HFFc6 (cell line): ENCODE measurements at places on chromosomes 1 and 21.

- peak; percentile 15 for DNase-seq
These were observed 124.2 kb upstream of the L1TD1 start for GRCh38 chr1:62070384-62071011.

DNA sequence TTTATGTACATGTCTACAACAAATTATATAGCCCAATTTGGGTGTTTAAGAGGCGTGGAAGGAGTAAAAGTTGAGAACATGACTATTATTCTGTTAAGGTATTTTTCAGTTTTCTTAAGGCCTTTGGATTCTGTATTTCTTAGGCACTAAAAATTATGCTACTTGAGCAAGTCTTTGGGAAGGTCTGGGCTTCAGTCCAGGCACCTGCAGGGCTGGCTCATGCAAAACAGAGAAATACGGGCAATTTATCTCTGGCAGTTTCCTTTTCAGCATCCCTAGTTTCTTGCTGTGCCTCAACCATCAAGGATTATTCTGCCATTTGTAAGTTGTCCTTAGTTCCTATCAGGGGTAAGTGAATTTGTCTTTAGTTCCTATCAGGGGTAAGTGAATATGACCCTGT lies 358.8 kb upstream of the B3GALT2 start:
- no peak for DNase-seq

GRCh38 chr1:50417946-50418599 lies 5.2 kb downstream of the DMRTA2 start:
- DNase-seq = no peak

DNA sequence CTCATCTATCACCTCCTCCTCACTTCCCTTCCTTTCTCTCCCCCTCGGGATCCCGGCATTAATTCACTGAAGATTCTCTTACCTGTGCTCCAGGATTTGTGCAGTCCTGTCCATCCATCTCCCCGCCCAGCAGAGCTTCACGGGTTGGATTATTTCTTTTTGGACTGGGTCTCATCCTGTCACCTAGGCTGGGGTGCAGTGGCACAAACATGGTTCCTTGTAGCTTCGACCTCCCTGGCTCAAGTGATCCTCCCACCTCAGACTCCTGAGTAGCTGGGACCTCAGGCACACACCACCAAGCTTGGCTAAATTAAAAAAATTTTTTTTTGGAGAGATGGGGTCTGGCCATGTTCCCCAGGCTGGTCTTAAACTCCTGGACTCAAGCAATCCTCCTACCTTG lies 12.3 kb upstream of the CSF3R start:
- no peak for DNase-seq

GRCh38 chr1:171081763-171082201 lies 8.9 kb upstream of the FMO3 start:
- no peak for DNase-seq

DNA sequence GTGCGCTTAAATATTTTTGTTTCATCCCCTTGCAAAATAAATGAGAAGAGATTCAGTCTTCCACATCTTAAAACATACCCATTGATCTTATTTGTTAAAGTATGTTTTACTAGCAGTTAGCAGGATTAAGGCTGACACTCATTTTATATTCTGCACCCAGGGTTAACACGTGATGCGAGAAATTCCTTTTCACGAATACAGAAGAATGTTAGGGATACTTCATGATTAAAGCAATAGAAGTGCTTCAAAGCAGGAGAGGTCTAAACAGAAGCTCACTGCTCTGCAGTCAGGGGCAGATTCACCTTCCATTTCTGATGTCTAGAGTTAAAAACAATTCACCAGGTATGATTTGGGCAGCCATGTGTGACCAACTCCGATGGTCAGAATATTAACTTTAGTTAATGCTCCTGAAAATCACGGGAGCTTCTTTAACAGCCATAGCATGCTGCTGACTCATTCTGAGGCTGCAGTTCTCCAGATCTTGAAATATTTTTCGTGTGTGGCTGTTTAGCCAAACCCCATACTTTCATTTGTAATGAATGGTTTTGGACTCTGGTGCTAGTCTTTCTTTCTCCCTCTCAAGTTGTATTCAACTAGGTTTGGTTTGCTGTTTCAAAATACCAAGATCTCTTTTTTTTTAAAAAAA lies 19.7 kb downstream of the BCAR3 start:
- DNase-seq = peak; percentile 81

DNA sequence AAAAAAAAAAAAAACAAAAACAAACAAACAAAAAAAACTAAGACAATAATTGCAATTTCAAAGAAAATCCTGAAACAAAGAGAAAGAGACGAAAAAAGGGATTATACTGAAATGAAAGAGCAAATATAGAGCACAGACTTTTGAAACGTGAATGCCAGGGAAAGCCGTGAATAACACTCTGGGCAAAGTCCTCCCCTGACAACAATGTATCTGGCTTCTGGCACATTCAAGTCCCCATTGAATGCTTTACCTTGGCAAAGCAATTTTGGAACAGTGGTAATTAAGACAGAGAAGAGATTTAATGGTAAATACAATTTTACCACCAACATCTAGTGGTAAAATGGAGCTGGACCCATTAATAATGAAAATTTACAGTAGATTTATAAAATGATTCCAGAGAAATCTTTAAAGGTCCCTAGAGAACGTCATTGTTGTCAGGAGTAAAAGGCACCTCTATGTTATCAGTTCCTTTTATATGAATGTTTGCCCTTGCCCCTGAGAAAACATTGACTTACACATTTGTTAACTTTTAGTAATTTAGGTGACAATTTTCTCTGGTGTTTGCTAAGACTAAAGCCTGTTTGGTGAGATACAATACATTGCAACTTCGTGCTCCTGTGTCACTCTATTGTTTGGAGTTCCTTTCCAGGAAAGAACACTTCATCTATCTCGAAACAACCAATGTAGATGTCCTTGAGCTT lies 89.7 kb downstream of the GREM2 start:
- DNase-seq = no peak

DNA sequence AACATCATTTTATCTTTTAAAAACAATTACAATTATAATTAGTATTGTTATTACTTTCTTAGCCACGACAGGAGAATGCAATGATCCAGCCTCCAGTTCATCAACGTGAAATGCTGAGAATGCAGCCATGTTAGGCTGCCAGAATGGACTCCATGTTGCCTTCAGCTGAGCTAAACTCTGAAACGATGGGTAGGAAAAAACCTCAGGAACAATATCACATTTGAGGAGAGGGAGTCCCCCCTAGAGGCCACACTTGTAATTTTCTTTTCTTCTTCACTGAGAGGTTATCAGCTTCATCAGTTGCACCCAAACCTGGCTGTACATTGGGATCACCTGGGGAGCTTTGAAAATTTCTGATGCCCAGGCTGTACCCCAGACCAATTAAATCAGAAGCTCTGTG lies 34.6 kb upstream of the DNAH14 start:
- DNase-seq = peak; percentile 37

GRCh38 chr1:87291107-87291506 lies 37.6 kb upstream of the LMO4 start:
- DNase-seq = peak; percentile 60

- DNase-seq = no peak
These were observed 102.0 kb upstream of the COA6 start for GRCh38 chr1:234271243-234271606.

- no peak for DNase-seq
These were observed 12.2 kb downstream of the KIAA0319L start for GRCh38 chr1:35544976-35545375.

DNA sequence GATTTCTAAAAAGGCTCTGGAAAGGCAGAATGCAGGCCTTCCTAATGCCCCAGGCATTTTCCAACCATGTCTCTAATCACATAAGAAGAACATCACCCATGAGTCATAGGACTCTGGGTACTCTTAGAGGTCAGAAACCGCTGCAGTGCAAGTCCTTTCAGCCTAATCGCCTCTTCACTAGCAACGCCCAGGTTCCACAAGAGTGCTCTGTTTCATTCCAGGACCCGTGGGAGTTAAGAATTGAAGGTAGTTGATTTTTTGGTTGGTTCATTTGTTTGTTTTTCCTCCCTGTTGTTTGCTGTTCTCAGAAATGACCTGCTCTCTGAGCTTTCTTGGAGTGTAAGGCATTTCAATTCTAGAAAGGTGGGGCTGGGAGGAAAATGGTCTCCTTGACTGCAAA lies 123.2 kb downstream of the NR5A2 start:
- DNase-seq = peak; percentile 80

- DNase-seq = no peak
These were observed 355.4 kb downstream of the PTPRU start for GRCh38 chr1:29591601-29592260.

DNA sequence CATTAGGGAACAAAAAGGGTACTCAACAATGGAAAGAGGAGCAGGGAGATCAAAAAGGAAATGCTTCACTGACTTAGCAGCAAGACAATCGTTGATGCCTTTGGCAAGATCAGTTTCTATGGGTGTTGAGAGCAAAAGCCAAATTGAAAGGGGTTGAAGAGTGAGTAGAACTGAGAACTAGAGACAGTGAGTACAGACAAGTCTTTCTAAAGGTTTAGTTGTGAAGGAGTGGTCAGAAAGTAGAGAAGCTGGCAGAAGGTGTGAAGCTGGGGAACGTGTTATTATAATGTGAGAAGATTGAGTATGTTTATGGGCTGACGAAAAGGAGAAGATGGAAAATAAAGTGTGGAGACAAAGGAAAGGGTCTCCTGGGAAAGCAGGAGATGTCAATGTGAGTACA lies 221.2 kb upstream of the USP25 start:
- DNase-seq = no peak

- DNase-seq = peak; percentile 39
These were observed at the start of gene C1orf56 for GRCh38 chr1:151047591-151047924. Gene C1orf56, plus strand, starts transcription at chr1:151047751. Its CDS starts 97 bp downstream, at chr1:151047848.

DNA sequence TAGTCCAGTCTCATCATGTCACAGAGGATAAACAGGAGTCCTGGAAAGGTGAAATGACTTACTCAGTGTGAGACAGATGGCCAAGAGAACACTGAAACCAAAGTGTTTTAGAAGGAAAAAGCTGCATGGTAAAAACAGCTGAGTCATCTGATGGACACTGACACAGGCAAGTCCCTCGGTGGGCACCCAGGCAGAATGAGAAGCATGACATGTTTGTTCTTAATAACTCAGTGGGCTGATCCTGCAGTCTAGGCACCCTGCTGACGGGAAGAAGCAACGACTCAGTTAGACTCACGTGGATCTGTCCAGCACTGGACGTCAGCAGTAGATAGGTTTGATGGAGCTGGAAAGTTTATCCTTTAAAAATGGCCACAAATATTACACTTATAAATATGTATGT lies 116.9 kb downstream of the RGS7 start:
- no peak for DNase-seq

DNA sequence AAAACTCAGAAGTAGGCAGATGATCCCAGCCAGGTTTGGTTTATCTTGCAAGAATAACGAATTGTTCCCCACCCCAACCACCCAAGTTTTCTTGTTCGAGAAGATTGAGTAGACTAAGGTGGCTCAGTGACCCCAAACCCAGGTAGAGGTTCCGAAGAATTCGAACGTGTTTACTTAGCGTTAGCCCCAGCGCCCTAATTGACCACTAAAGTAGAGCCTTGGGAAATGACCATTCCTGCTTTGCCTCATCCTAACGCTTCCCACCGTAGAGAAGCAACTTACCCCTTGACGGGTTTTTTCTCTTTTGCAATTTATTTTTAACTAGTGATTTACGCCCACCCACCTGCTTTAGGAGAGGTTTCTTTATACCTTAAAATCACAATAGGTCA lies 870 bp downstream of the FBXO28 start:
- DNase-seq = no peak

DNA sequence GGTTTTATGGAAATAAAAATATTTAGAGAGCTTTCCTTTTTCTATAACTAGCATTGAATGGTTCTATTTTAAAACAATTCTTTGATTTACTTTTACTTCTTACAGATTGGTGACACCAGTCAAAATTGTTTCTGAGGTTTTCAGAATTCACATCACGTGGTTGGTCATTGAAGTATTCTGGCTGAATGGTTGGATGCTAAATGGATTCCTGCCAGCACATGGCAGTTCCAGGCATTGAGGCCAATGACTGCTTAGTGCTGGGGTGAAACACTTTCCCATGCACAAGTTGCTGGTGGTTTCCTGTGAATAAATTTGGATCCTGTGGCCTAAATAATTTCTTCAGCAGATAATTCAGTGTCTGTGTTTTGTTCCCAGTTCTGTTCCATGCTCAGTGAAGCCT lies 20.6 kb downstream of the NCAM2 start:
- no peak for DNase-seq

DNA sequence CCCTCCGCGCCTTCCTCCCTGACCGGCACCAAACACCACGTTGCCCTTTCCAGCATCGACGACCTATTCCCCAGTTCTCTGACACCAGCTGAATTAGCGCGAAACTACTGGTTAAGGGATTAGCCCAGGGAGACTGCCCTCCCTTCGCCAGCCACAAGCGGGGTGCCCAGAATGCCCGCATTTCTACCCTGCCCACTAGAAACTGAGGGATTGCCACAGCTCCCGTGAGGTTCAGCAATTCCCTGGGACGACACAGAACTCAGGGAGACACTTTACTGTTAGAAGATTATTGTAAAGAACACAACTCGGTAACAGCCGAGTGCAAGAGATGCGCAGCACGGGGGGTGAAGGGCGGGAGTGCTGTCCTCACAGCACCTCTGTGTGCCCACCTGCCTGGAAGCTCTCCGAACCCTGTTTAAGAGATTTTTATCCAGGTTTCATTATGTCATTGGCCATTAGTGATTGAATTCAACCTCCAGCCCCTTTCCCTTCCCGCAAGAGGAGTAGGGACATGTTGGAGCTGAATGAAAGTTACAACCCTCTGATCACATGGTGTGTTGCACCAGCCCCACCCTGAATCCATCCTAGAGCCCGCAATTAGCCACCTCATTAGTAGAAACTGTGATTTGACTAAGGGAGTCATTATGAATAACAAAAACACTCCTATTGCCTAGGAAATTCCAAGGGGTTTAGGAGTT lies 15.8 kb upstream of the RIPPLY3 start:
- DNase-seq = no peak

- peak; percentile 33 for DNase-seq
These were observed 39.4 kb downstream of the DMRTB1 start for GRCh38 chr1:53498555-53499131.

DNA sequence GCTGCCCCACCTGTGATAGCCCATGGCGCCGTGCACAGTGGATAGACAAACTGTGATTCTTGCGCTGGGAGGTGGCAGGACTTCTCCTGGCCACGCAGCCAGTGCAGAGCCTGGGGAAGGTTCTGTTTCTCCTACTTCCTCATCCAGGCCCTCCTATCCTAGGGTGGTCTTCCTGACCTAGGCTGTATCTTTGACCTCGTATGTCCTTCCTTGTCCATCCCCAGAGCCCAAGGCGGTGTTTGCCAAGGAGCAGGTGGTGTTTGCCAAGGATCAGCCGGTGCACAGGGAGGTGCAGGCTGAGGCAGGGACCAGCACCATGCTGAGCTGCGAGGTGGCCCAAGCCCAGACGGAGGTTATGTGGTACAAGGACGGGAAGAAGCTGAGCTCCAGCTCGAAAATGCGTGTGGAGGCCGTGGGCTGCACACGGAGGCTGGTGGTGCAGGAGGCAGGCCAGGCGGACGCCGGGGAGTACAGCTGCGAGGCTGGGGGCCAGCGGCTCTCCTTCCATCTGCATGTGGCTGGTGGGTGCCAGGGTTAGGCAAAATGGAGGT lies 63.9 kb downstream of the OBSCN start:
- DNase-seq = no peak

- DNase-seq = peak; percentile 15
These were observed 3.9 kb upstream of the CDK18 start for GRCh38 chr1:205500240-205501233.

GRCh38 chr1:154768456-154769125 lies 101.5 kb downstream of the KCNN3 start:
- DNase-seq = no peak
